CD4-positive, alpha-beta T cell treated with Interleukin-10 for 1 hour (primary cell): ENCODE measurements at places on chromosomes 2 and 18.

DNA sequence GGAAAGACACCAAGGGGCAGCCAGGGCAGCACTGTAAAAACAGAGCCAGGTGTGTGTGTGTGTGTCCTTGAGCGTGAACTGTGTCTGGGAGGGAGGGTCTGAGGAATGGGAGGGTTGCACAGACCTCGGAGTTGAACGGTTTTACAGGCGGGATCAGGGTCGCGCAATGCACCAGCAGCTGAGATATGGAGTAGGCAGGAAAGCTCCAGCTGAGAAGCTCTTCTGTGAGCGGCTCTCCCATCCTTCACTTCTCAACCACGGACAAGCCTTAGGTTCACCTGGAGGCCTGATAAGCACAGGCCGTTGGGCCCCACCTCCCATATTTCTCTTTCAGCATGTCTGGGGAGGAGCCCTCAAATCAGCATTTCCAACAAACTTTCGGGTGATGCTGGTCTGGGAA lies 12.1 kb downstream of the SERTAD2 start:
- no peak for DNase-seq

DNA sequence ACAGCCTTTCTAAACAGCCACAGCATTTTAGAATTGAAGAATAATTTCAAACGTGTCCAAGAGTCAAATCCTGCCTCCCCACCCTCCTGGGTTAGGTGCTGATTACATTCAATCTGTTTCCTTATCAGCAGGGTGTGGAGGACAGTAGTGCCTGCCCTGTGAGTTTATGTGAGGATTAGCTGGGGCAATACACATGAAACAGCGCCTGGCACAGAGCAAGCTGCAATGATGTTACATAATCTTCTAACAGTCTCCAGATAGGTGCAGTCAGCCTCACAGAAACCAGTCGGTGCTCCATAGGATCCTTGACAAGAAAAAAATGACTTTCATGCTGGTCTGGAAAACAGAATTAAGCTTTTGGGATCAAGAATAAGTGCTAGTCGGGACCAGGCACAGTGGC lies 91.7 kb upstream of the ITGA6 start:
- no peak for DNase-seq

DNA sequence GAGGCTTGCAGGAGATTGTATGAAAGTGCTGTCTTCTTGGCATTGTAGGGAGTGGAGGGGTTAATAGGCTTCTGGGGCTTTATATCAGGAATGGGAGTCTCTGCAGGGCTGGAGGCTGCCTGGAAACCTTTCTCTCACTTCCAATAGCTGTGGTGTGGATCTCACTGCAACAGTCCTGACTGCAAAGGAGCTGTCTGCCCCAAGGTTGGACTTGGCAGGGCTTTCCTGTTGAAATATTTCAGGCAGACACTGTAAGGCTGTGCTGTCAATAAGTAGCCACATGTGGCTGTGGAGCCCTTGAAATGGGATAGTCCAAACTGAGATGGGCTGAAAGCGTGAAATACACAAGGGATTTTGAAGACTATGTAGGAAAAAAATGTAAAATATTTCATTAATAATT lies 399.1 kb upstream of the SPRED2 start:
- no peak for DNase-seq

DNA sequence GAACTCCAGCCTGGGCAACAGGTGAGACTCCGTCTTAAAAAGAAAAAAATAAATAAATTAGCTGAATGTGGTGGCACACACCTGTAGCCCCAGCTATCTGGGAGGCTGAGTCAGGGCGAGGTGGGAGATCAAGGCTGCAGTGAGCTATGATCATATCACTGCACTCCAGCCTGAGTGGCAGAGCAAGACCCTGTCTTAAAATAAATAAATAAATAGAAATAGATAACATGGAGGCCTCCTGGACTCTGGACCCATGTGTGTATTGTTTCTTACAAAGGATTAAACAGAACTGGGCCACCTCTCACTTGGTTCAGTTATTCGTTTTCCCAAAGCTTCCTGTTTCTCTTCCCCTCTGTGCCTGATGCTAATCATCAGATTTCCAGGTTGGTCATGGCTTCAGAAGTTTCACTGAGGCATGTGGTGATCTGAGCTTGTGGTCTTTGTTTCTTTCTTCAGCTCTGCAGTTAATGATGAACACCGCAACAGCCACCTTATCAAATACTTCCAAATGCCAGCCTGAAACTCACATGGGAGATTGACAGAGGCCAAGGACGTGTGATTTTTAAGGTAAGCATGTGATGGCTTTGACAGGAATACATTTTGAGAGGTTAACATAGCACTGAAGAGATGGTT lies 83.3 kb upstream of the MAP4K4 start:
- no peak for DNase-seq

GRCh38 chr2:197136452-197136851 lies 174.1 kb downstream of the ANKRD44 start:
- no peak for DNase-seq

- no peak for DNase-seq
Measured at GRCh38 chr2:1673160-1673944, 71.0 kb downstream of the PXDN start.

DNA sequence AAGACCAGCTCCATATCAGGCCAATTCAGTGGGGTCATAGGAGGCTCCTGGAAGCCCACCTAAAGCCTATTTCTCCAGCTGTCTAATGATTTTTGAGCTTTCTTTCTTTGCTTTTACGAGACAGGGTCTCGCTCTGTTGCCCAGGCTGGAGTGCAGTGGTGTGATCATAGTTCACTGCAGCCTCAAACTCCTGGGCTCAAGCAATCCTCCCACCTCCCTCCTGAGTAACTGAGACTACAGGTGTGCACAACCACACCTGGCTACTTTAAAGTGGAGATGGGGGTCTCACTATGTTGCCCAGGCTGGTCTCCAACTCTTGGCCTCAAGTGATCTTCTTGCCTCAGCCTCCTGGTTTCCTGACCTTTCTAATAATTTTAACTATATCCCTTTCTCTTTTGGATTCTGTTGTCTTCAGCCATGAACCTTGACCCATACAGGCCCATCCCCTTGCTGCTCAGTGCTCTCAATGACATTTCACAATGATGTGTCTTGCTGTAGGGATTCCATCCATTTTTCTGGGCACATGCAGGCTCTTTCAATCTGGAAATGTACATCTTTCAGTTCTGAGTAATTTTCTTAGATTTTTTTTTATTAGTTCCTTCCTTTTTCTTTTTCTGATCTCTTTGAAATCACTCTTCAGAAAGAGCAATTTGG lies 29.7 kb downstream of the GNLY start:
- no peak for DNase-seq

DNA sequence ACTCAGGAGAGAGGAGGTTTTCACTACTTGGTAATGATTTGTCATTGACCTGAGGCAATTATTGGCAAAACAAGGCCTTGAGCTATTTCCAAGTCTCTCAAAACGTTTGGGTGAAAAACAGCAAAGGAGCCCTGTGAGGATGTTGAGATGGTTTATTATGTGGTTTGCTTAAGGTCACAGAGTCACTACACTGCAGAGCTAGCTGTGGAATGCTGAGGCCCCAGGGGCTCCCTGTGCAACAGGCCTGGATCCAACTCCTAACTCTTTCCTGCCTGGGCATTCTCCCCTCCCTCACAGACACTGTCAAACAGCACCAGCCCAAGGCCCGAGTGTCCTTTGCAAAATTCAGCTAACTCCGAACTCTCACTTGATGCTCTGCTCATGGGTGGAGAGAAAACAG lies 754.6 kb upstream of the SOX11 start:
- no peak for DNase-seq

DNA sequence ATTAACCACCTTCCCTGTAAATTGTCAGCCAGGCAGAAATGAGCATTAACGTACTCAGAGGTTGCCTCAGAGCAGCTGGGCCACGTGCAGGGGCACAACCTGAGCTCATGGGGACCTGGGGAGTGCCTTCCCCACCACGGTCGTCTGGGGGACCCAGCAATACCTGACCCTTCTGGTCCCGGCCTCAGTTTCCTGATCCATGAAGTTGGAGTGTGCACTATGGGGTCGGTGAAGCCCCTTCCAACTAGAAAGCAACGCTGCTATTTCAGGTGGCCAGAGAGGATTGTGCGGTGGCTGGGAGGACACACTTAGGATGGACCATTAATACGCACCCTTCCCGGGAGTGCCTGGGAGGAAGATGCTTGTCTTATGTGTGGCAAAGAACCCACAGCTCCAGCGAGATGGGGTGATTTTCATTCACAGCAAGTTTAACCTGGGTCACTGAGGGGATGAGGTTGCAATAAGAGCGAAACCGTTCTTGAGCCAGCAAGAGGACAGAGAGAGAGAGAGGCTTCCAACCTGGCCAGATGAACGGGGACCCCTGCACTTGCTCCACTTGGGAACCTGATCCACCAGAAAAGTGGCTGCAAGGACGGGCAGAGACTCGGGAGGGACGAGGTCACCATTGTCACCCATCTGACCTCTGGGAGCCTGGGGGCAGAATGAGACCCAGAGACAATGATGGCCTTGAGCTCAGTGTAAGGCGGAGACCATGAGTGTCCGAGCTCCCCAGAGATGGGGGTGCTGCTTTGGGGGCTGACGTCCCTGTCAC lies 36.2 kb downstream of the NGEF start:
- no peak for DNase-seq

DNA sequence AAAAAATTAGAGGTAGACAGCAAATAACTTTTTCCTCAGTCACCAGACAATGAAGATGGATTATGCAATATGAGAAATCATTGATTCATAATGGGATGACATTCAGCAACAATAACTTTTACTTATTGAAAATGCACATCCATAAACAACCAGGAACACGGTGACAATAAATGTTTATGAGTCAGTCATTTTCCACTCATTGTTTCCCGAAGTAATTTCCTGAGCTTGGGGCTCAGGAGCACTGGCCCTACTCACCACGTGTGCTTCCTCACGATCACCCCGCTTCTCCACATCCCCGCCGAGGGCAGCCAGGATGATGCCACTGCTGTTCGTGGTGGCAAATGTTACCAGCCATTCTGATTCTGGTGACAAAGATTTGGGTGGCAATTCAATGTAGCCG lies 156.3 kb downstream of the LAMA1 start:
- DNase-seq: no peak

- no peak for DNase-seq
Measured at GRCh38 chr2:157822993-157823392, 53.1 kb downstream of the ACVR1 start.

DNA sequence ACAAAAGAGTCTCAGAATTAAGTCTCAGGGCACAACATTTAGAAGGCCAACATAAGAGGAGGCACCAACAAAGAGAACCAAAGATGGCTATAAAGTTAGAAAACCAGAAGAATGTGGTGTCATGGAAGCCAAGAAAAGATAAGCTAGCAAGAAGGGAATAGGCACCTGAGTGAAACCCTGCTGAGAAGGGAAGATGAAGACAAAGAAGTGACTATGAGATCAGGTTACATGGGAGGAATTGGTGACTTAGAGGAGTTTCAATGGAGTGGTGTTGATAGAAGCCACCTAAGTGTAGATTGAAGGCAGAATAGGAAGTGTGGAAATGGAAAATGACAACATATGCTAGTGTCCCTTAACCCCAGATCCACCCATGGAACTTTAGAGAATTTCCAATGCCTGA lies 327.6 kb upstream of the KCNJ3 start:
- no peak for DNase-seq

- DNase-seq: no peak
Measured at GRCh38 chr18:49730951-49731391, 82.4 kb downstream of the ACAA2 start.

- DNase-seq: no peak
Measured at GRCh38 chr18:79797518-79798345, at the start of gene KCNG2. Gene KCNG2 (plus strand): TSS chr18:79797938. CDS start chr18:79863668, 65,730 bp downstream.

GRCh38 chr2:180456801-180457200 lies 449.7 kb upstream of the CWC22 start:
- no peak for DNase-seq

DNA sequence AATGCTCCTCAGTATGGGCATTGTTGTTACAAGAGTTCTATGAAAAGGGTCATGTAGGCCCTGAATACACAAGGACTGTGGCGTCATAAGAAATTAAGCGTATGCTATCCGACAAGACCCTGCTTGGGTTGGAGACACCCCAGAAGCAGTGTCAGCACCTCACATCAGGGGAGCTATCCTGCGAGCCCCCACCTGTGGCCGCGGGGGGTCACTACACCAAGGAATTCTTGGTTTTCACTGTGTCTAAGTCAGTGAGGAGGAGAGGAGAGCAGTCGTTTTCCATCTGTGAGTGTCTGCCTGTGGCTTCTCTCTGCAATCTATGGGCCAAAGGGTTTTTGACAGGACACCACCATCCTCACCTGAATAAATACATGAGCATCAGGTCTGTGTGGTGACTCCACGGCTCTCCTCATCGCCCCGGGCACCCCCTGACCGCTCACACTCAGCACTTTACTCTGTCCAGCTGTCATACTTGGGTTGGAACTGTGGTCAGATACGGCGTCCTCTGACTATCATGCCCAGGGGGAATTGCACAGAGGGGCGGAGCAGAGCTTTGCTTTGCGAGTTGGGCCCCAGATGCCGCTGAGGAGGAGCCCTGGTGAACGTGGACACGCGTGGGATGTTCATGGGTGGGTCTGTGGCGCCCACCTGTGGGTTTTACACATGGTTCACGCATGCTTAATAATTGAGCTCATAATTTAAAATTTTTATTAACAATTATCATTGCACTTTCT lies 235.5 kb downstream of the MYT1L start:
- no peak for DNase-seq

DNA sequence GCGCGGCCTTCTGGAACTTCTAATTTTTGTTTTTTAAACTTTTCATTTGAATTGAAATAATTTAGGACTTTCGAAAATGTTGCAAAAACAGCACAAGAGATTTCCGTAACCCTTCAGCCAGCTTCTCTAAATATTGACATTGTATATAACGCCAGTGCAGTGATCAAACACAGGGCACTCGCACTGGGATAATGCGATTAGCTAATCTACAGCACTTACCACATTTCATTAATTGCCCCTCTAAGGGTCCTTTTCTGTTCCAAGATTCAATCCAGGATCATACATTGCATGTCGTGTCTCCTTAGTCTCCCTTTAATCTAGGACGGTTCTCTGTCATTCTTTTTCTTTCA lies 343 bp upstream of the CD302 start:
- no peak for DNase-seq

GRCh38 chr18:31373641-31374040 lies 2.9 kb upstream of the DSG4 start:
- DNase-seq: no peak

DNA sequence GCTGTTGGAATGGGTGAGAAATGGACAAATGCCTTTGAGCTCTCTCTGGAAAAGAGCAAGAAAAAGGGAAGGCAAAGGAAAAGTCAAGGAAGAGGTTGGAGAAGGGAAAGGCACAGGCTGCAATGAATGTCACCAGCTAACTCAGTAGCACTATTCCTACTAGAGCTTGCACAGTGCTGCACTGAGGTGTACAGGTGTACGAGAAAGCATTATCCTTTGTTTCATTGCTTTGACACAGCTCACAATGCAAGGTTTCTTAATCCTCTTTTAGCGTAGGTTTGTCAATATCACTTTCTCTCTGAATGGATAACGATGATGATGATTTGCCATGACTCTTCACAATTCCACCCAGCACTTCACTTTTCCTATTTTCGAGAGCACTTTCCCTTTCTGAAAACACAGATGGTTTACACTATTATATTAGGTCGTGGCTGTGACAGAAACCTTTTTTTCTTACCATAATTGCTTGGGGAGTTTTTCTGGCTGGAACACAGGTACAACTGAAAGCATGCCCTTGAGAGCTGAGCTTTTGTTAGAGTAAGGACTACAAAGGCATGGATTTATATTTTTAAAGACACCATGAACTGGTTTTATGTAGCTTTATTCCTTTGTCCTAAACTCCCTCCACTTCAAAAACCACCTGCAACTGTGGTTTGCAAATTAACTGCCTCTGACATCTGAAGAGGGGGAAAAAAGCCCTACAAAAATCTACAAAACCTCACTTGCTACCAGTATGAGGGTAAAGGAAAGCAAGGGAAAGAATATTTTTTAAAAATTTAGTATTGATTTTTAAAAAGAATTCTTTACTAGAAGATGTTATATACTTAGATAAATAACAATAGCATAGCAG lies 265.5 kb downstream of the TGIF1 start:
- no peak for DNase-seq

GRCh38 chr18:13611601-13612195 lies 114.7 kb downstream of the FAM210A start:
- DNase-seq: no peak
